Stimulated activated CD8-positive, alpha-beta memory T cell treated with anti-CD3 and anti-CD28 coated beads, Interleukin-7, amount 100 ng/mL, for 24 hours (primary cell): ENCODE measurements at places on chromosomes 1 and 21.

- DNase-seq, result peak; percentile 18
Measured at GRCh38 chr1:25065795-25066238, 135.7 kb upstream of the RUNX3 start.

- no peak for DNase-seq
Measured at GRCh38 chr1:152970495-152970894, at the start of gene SPRR4. Gene SPRR4, plus strand, starts transcription at chr1:152970648. Its CDS starts 1,243 bp downstream, at chr1:152971891.

GRCh38 chr1:39727221-39727931 lies 11.3 kb upstream of the PPIE start:
- DNase-seq, result no peak

GRCh38 chr1:28737307-28738132 lies 780 bp downstream of the YTHDF2 start:
- peak; percentile 35 for DNase-seq

DNA sequence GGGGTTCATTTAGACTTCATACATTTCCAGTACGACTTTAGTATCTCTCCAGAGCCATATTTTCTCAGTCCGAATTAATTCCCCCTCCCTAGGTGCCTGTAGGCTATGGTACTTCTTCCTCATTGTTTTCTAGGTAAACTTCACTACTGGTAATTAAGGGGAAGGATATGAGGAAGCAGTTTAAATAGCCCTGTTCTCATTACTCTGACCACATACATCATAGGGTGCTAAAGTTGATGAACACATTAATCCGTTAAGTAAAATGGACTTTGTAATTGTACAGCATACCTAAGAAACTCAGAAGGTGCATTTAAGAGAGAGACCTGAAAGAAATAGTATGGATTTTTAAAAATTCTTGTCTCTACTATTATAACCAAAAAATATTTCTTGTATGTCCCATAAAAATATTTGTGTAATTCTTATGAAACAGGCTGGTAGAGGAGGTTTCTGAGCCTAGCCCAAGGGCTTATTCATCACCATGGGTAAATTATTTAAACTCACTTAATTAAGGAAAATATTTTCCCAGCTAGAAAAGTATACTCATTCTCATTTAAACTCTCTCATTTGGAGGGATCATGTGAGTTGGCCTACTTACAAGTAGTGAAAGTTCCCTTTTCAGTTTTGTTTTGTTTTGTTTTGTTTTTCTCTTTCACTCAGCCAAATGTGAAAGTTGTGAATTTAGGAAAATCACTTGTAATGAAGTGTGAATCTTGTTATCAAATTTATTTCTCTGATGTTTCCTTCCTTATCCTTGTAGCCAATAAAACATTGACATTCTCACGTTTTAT lies 2.0 kb downstream of the PRMT6 start:
- DNase-seq, result no peak

DNA sequence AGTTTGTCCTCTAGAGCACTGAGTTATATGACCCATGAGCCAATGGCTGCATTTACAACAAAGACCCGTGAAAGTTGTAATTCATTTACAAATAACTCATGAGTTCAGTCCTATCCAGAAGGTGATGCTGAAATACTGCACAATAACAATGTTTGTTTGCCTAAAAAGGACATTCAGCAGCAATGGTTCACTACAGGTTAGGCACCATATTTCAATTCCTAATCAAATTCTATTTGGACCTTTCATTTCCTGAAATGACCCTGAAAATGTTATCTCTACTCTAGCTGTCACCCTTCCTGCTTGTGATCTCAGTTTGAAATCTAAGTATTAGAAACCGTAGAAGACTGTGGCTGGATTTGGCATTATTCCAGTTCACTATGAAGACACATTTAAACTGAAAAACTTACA lies 191.2 kb upstream of the SAMSN1 start:
- DNase-seq, result no peak

- DNase-seq, result no peak
Measured at GRCh38 chr1:178510155-178510554, 2.8 kb upstream of the TEX35 start.

- no peak for DNase-seq
Measured at GRCh38 chr1:229470406-229471043, 36.6 kb upstream of the ACTA1 start.

DNA sequence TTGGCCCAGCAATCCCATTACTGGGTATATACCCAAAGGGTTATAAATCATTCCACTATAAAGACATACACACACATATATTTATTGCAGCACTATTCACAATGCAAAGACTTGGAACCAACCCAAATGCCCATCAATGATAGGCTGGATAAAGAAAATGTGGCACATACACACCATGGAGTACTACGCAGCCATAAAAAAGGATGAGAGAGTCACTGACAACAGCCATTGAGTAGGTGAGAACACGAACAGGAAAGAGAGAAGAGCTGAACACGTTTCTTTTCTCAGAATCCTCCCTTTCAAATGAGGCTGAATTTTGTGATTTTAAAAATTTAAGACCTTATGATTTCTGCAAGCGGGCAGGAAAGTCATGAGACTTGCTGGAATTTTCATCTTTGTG lies 10.1 kb upstream of the RABGAP1L start:
- no peak for DNase-seq

GRCh38 chr1:156050376-156050775 lies 3.2 kb downstream of the UBQLN4 start:
- DNase-seq, result no peak

DNA sequence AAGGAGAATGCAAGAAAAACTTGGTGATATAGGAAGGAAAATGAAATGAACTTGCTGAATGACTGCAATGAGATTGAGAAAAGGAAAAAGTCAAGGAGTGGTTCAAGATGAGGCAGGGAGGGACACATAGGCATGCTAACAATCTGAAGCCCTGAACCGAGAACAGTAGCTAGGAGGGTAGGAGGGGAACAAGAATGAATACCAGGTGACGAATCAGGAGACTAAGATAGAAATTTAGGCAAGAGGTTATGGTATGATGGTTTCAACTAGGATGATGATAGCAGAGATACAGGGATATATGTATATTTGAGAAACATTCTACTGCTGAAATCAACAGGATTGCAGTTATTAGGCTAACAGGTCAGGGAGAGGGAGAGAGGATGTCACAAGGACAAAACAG lies 44.1 kb downstream of the SMYD3 start:
- no peak for DNase-seq

DNA sequence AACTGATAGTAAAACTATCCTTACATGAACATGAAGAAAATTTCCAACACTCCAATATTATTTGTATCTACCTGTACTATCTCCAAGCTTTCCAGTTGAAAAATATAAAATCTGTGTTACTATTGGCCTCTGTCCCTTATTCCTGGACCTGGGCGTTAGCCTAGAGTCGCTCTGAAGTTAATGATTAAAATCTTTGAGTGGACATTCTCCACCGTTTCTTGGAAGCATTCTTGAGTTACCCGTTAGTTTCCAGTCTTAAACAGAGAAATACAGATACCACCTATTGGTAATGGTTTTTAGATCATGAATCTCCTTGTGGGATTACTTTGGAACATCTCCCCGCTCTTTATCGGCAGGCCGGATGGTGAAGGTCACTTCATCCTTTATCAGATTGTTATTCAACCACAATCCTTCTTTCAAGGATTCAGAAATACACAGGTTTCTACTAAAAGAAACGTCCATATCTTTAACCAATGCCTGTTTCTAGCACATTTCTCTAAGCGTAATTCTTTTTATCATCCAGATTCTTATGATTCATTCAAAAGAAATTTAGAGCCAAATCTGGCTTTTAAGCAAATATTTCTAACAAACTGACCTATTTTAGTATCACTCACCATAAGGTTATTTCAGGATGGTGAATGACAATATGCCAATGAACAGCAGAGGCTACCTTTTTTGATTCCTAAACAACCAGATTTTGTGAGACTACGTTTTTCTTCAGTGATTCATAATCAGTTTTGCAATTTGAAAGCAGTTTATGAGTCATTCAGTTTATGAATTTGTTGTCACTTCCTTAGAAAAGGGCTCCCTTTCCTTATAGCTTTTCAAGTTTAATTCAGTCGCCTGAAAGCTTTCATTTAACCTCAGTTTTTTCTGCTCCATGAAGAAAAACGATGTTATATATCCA lies 70.2 kb upstream of the ERRFI1 start:
- no peak for DNase-seq

- DNase-seq, result no peak
Measured at GRCh38 chr1:110234691-110235090, 24.6 kb downstream of the KCNC4 start.

DNA sequence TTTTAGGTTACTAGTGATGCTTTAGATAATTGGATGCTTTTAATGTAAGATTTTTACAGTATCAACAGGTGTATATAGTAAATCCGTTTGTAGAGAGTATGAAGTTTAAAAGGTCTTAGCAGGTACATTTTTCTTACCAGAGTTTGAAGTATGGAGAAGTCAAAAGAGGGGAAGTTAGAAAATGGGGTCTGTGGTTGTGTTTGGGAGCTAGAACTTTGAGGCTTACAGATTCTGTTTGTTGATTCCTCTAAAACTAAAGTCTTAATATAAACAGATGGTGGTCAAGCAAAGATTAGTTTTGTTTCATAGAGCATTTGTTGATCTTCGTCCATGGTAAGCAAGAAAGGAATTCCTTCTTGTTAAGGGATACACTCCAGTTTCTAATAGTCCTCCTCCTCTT lies 35.8 kb downstream of the CDC42 start:
- DNase-seq, result no peak

DNA sequence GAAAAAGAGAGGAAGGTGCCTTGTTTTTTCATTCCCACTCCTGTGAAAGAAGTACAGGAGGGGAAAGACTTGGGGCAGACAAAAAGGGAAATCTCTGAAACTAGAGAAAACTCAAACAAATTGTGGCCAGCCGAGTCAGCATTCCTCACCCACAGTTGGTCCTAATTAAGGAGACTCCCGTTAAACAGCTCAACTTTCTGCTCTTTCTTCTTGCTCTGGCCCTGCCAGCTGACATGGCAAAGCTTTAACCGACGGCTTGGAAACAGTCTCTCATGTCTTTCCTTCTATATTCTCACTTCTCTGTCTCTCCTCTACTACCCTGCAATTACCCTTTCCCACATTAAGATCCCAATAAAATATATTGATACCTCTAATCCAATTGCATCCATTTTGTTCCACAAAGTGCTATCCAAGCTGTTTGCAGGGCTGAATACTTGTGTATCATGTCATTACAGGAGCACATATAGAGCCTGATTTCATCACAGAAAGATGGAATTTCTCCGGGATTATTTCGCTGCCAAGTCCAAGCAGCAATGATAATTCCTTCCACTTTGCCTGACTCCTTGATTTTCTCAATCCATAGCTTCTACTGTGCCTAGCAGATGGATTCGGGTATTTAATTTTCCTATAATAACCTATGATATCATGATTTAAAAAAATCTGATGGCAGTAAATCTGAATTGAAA lies 65.4 kb upstream of the IPO9 start:
- no peak for DNase-seq

GRCh38 chr1:239912471-239912870 lies 179.2 kb upstream of the FMN2 start:
- no peak for DNase-seq

GRCh38 chr1:153397051-153397923 lies 6.4 kb upstream of the S100A8 start:
- no peak for DNase-seq
